NCI-H1694 treated with DMSO at 0.1 percent for 48 hours (cell line): ENCODE measurements at places on chromosomes 2 and 18.

GRCh38 chr2:43180897-43181296 is 45.5 kb downstream of the ZFP36L2 start:
- DNase-seq: no peak

- no peak for DNase-seq
Observed at GRCh38 chr18:48355276-48356115, 53.7 kb downstream of the ZBTB7C start.

DNA sequence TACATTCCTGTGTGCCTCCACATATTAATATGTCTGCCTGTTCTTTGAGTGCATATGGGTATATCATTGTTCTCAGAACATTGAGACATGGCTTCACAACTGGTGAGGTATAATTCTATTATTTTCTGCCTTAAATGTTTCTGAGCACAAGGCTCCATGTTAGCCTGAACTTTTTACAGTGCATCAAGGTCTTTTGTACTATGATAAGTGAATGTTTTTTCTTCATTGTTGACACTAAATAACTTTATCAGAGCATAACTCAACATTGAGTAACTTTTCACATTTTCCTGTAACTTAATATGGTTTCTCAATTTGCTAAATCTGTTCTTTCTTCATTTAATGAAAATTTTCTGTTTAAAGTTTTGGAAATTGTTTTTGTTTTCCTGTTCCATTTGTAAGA is 262.9 kb downstream of the HNMT start:
- DNase-seq: no peak

- DNase-seq: no peak
Observed at GRCh38 chr18:11887328-11888128, 20.6 kb downstream of the MPPE1 start.
